ENCODE measurements at places on chromosomes 12 and 14. TPM values are rescaled to one million over a fixed set of nuclear protein-coding genes. Genes with fewer than 3 reads are reported as not detected.

DNA sequence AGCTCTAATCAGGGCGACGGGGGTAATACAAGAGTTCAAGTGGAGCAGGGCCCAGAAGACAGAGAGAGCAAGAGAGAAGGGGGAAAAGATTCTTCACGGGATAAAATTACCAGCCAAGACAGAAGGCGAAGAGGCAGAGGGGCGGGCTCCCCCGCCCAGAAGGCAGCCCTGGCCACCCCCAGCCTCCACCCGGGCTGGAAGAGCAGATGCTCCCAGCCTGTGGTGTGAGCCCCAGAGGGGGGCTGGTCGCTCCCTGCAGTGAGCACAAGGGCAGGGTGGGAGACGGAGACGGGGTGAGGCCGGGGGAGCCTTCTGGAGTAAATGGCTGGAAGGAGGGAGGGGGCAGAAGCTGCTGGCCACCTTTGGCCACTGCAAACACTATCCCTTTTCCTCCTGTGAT lies 1035.6 kb downstream of the VRK1 start:
- DNase-seq: no peak
- no peaks in the 10 kb centered on the region for H3K4me1 ChIP-seq
- no peaks in the 10 kb centered on the region for H3K36me3 ChIP-seq
- no peak overlapping the region for H3K27ac ChIP-seq
- H3K27me3 ChIP-seq: no peaks in the 10 kb centered on the region
- H3K4me3 ChIP-seq: no peak overlapping the region

Gene ANKRD33
- not detected for total RNA-seq

Gene SVOP
- not detected for total RNA-seq

DNA sequence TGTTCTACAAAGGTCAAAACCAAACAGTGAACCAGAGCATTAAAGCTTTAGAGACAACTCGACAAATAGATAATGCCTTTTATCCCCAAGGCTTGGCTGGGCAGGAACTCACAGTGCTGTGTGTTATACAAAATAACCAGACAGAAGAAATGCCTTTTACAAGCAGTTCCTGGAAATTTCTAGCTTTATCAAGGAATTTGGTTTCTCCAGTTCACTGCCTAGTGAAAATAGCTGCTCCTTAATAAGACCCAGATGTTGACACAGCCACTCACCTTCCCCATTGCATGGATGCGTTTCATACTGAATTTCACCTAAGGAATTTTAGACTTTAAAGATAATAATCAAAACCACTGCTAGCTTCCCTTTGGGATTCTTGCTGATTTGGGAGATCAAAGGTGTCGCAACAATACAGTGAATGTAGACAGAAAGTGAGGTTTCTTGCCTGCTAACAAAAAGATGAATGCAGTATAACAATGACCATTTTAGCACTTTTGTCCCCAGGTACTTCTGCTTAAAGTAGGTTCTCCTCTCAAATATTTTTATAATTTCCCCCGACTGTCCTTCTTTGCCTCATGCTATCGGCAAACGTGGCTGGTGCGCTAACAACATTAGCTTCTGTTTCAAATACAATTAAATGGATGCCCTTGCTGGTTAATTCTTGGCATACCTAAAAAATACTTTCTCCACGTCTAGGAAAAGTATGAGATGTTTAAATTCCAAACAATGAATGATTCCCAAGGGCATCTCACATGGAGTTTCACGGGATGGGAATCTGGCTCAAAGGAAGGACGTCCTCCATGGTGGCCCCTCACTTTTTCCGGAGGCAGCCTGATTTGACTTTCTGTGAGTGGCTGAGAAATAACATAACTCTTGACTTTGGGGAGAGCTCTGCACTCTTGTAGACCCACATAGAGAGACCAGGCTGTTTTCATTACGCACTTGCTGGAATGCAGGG lies 162.4 kb downstream of the C12orf75 start:
- H3K27me3 ChIP-seq: peaks cover 13% of the 10 kb centered on the region
- no peak overlapping the region for H3K4me3 ChIP-seq
- no peak for DNase-seq

- H3K4me1 ChIP-seq: no peaks in the 10 kb centered on the region
- no peak for DNase-seq
- no peaks in the 10 kb centered on the region for H3K27me3 ChIP-seq
- H3K4me3 ChIP-seq: no peak overlapping the region
- no peaks in the 10 kb centered on the region for H3K36me3 ChIP-seq
These were observed 82.2 kb upstream of the ATXN7L3B start for GRCh38 chr12:74455429-74455828.

Gene SLC8A3
- not detected for total RNA-seq

- H3K27me3 ChIP-seq: no peaks in the 10 kb centered on the region
- DNase-seq: no peak
- H3K27ac ChIP-seq: peak overlapping the region; percentile 14
- peaks cover 11% of the 10 kb centered on the region for H3K36me3 ChIP-seq
These were observed 6.4 kb downstream of the SLC15A4 start for GRCh38 chr12:128817111-128818015.

DNA sequence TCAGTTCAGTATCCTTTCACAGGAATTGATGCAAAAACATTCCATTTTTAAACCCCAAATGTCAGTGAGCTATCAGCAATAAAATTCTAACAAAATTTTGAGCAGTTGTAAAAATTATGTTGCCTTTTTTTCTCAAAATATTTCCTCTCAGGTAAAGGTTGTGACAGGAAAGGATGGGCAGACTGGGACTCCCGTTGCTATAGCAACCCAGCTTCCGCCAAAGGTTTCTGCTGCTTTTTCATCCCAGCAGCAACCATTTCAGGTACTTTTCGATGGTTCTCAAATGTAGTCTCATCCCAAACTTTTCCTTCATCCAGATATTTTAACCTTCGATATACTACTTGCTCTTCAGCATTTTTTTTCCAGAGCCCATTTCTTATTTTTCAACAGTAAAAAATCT lies 13.6 kb downstream of the EP400 start:
- DNase-seq: no peak
- H3K27me3 ChIP-seq: no peaks in the 10 kb centered on the region
- H3K27ac ChIP-seq: peak overlapping the region; percentile 85
- peak overlapping the region; percentile 45 for H3K4me3 ChIP-seq
- peaks cover 59% of the 10 kb centered on the region for H3K4me1 ChIP-seq
- peaks cover 39% of the 10 kb centered on the region for H3K36me3 ChIP-seq
